IPS-NIHi11 (cell line): ENCODE measurements at places on chromosomes 4 and X.

DNA sequence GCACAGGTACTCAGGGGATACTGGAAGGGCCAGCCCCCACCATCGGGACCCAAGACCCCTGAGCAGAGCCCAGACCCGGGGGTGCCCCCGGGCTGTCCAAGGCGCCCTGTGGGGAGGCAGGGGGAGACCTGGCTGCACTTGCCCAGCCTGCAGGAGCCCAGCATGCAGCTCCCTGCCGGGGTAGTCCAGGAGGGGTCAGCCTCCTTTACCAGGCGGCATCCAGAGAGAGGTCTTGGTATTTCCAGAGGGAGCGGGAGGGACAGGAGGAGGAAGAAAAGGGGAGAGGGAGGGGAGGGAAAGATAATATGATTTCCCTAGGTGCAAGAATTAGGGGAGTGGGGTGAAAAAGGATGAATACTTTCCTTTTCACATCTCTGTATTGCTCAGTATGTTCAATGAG is 97.5 kb downstream of the ABLIM2 start:
- DNase-seq: no peak

GRCh38 chr4:159060161-159060560 is 42.7 kb upstream of the RAPGEF2 start:
- DNase-seq: no peak

DNA sequence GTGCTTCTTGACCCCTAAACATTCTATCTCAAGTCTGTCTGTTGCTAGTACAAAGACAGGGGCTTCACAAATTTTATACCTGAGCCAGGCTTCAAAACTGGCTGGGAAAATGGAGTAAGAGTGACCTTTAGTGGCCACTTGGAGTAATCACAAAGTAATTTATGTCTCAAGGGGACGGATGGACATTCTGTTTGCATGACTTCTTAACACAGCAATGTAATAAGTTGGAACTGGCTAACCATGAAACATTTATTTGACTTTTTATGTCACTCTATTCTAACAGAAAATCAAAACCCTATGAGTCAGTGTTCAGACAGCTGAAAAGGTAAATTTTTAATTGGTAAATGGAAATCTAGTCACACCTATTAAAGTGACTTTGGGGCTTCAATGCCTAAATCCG is 600.6 kb downstream of the ANKRD50 start:
- DNase-seq: peak; percentile 52

DNA sequence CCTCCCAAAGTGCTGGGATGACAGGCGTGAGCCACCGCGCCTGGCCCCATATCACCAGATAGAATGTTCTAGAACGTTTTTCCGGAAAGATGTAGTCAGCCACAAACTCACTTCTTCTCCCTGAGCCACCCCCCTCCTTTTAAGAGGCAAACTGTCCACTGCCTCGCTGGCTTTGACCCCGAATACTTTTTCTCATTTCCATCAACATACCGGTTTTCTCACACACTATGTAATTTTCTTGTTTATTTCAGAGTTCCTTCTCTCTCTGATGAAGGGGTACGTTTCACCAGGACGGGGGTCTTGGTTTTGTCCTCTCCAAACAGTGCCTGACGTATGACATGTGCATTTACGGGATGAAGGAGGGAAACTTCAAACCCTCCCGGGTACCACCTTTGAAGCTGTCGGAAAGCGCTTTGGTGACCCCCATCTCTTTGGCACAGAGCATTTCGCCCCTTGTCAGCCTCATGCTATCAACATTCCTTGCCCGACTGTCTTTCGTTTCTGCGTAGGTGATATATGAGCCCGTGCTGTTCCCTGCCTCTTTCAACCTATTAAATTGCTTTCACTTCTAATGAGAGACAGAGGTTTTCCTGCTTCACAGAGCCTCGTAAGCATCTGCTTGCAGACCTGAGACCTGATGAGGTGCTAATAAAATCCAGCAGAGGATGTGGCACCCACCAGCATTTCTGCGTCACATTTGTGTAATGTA is 73.8 kb downstream of the CRLF2 start:
- DNase-seq: no peak

GRCh38 chrX:46967547-46967946 is 55.3 kb downstream of the JADE3 start:
- DNase-seq: no peak

DNA sequence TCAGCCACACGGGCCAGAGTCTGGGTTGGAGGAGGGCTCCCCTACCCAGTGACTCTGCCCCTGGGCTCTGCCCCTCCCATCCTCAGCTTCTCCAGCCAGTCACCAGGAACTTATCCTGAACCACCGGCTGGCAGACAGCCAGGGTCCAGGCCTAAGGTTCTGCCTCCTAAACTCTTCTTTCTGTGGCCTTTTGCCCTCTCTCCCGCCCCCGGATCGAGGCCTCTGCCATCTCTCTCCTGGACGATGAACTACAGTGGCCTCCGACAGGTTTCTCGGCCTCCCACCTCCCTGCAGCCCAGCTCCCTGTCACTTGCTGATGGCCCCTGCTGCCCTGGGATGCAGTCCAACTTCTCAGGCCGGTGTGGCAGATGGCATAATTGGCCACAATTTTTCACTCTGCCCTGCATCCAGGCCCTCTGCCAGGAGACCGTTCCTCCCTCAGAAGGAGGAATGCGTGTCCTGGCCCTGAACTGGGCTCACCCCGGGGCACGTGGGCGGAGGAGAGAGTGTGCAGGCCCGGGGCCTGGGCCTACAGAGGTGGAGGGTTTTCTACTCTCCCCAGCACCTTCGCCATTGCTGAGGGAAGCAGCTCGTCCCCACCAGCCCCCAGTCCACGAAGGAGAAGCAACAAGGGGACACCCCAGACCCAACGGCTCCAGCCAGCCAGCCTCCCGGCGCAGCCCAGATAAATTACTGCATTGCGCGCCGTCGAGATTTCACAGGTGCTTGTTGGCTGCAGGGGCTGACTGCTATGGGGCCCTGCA is 81.9 kb upstream of the LRPAP1 start:
- DNase-seq: peak; percentile 65

- DNase-seq: no peak
Observed at GRCh38 chr4:139606579-139607501, 50.8 kb upstream of the SETD7 start.

GRCh38 chr4:74453037-74453635 is 8.2 kb downstream of the AREG start:
- DNase-seq: no peak

DNA sequence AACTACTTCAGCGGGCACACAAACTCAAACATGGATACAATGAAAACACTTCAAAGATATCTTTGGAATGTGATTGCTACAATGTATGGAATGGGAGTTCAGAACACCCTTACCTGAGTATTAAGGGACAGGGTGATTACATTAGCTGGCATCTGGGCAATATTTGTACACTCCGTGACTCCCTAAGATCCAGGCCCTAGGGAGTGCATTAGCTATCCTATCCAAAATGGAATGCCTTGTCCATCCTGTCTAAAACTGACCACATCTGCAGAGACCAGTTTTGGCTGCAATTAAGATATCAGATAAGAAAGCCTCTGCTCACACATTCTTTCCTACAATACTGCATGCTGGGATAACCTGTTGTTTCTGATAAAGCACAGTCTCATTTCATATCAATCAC is 176.6 kb upstream of the EMCN start:
- no peak for DNase-seq

DNA sequence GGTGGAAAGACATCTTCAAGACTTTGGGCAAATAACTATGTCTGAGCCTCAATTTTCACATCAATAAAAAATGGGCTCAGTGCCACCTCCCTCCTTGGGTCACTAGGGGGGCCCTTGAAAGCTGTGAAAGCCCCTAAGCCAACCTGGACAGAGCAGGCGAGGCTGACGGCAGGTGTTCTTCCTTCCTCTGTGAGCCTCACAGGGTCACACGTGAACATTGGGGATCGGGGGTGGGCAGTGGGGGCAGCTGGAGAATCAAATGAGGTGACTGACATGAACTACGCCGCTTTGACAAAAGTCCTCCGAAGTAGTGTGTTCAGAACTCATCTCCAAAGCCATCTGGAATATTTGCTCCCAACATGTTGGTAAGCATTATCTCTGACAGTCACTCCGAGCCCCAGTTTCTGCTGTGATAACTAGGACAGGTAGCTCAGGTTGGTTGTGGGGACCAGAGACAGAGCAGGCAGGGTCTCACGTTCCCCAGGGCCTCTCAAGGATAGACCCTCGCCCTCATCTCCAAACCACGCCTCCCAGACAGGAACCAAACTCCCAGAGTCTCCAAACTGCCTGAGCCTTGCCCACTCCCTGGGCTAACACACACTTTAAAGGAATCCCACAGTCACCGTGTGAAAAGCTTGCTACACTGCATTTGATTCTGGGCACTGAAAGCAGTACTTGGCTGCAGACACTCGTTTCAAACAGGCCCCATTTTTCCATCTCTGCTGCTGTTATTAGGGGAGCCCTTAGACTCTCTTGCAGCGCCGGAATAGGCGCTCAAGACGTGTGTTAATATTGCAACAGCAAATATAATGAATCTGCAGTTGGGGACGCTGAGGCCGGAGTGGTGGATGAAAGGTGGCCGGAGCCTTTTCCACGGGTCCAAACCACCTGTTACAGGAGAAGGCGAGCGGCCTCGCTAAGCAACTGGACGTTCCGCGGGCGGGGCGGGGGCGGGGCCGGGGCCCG is 717 bp upstream of the WFS1 start:
- no peak for DNase-seq

- DNase-seq: no peak
Observed at GRCh38 chr4:102218656-102219055, 126.6 kb downstream of the SLC39A8 start.

DNA sequence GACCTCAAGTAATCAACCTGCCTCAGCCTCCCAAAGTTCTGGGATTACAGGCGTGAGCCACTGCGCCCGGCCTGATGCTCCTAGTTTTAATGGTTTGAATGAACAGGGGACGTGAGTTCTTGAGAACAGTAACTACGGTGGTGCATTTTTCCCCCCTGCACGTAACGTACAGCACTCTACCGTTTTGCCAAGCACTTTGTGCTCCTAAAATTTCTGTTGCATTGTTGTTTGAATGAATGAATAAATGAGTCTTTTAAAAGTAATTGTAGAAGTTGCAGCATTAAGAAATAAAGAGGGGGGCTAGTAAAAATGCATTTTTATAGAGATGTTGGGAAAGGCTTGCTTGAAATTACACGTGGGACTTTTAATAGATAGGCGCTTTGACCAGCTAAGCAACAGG is at the start of gene RPA4:
Gene RPA4 (plus strand): TSS at position 301 of the 400 bp plus-strand sequence. CDS start 403 bp downstream, outside the sequence.
- DNase-seq: no peak

GRCh38 chrX:46444011-46444410 is 101.2 kb downstream of the ZNF674 start:
- DNase-seq: no peak
